ENCODE measurements at places on chromosomes 3 and 15.

DNA sequence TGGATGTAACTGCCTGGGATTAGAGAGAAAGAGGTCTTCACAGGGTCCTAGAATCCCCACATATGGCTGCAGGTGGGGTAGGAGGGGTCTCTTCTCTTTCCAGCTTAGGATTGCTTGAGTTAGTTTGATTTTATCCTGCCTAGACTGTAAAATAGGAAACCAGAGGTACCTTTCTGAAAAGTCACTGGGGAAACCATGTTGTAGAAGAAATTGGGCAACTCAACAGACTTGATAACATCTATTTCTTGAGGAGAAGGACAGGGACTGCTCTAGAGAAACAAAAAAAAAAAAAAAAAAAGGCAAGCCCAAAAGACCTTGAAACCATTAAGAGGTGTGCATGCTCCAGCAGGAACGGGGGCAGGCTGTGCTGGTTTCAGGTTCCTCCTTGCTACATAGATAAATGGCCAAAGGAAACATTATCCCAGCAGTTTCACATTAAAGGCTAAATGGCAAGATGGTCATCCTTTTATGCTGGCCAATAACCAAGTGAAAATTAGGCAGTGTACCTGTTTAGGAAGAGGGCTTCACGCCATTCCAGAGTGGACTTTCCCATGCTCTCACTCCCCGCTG is 116.1 kb downstream of the ALDH1A2 start:
- DNase-seq: no peak

DNA sequence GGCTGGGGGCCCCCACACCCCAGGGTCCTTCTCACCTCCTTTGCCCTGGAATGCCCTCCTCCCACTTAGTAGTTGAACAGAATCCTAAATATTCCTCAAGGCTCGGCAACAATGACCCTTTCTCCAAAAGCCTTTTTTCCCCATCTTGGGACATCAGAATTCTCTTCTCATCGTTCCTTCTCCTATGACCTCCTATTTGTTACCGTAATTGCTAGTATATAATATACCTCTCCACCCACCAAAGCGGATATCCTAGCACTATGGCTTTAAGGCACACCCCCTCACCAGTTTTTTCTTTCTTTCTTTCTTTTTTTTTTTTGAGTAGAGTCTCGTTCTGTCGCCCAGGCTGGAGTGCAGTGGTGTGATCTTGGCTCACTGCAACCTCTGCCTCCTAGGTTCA is 16.8 kb downstream of the HDAC11 start:
- no peak for DNase-seq

DNA sequence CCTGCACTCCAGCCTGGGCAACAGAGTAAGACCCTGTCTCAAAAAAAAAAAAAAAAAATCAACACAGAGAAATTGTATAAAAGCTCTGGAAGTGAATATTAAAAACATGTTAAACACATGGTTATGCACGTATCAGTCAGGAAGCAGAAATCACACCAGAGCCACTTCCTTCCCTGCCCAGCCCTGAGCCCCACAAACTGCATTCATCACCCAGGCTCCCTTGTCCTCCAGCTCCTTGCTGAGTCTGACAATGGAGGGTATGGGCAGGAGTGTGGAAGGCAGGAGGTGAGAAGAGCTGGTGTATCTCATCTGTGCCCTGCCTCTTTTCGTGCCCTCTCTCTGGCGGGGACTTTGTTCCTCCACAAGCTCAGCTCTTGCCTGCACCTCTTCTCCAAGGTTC is 12.1 kb upstream of the LOXL1 start:
- DNase-seq: no peak

GRCh38 chr3:197795200-197795599 is 4.1 kb downstream of the LRCH3 start:
- no peak for DNase-seq

DNA sequence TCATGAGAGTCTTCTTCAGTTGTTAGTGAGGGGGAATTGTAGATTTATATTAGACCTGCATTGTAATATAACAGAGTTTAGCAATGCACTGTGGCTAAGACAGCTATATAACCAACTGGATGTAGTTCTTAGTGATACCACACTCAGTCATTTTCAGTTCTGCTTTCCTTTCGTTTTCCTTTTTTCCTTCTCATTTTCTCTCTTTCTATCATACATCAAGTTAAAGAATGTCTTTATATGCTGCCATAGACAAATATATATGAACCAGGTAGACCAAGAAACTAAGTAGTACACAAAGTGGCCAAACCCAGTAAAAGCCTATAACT is 43.7 kb upstream of the CD47 start:
- no peak for DNase-seq

GRCh38 chr15:101013201-101013550 is 94.0 kb downstream of the LRRK1 start:
- no peak for DNase-seq

- DNase-seq: no peak
Observed at GRCh38 chr3:17770682-17771081, 28.3 kb upstream of the TBC1D5 start.

DNA sequence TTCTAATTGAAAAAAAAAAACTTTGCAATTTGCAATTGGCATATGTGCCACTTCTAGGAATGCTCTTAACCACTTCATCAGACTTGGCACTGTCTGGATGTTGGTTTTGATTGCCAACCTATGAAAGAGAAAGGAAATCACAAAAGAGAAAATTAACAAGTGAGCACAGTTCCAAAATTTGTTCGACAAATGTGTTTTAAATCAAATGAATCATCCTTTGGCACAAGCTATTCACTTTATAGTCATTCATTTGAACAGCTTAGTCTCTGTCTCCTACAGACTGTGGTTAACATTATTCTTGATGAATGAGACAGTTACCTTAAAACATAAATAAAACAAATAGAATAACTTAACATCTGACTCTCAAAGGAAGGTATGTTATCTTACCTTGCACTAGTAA is 265.0 kb downstream of the EPHA3 start:
- no peak for DNase-seq

GRCh38 chr15:63595065-63595464 is 2.1 kb upstream of the FBXL22 start:
- no peak for DNase-seq

DNA sequence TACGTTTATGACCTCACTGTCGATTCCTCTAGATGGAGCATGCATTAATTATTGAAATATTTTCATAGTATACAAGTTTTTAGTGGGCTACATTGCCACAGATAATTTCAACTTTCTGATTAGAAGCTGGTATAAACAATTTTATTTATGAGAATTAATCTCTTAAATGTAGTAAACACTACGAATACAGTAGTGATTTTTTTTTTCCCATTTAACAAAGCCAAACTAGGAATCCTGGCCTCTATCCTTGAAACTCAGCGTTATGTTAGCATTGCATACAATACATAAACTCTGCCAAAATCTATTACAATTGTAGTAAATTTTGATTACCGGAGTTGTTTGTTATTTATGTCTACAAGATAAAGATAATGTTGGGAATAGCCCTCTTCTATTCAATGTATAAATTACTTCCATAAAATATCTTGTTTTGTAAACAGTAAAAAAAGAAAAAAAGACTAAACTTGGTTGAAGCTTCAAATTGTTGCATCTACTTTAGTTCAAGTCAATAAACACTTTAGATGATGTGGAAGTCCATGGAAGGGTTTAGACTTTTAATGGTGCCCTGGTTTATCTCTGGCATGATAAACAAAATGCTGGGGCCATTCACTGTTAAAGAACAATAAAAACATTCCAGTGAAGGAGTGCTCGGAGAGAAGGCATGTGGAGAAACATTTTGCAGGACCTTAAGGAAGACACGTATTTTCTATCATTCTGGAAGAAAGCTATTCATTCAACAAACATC is 77.3 kb upstream of the NR2F2 start:
- DNase-seq: no peak

- no peak for DNase-seq
Observed at GRCh38 chr3:192897005-192897404, 20.7 kb downstream of the MB21D2 start.

DNA sequence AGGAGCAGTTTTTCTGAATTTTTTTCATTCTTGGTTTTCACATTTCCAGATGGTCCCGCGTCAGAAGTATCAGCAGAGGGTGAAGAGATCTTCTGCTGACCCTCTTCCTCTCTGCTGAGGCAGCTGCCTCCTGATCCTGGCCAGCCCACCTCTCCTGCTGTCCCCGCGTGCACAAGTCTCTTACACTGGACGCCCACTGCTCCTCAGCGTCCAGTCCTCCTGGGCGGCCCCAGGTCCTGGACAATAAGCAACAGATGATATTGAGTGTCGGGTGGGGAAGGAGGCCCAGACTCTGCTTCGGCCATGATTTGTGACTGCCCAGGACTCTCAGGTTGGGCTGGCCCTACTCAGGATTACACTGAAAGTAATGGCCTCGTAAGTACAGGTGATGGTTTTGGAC is 50.1 kb downstream of the KLHL25 start:
- DNase-seq: no peak

GRCh38 chr3:48125013-48125705 is 63.1 kb downstream of the CDC25A start:
- DNase-seq: no peak

- DNase-seq: no peak
Observed at GRCh38 chr3:29374226-29374625, 93.4 kb downstream of the RBMS3 start.
